CD8-positive, alpha-beta memory T cell (primary cell): ENCODE measurements at places on chromosomes 1 and 21. TPM values are rescaled to one million over a fixed set of nuclear protein-coding genes. Genes with fewer than 3 reads are reported as not detected.

SPRR2A gene
- total RNA-seq = not detected

NBPF4 gene
- 0.11 TPM for total RNA-seq

LCE1D gene
- total RNA-seq = not detected

CLEC20A gene
- total RNA-seq = not detected

NBPF9 gene
- 13.1 TPM for total RNA-seq

LRRC38 gene
- total RNA-seq = not detected
